Activated naive CD4-positive, alpha-beta T cell treated with Interleukin-2 at 50 U/mL for 16 hours (primary cell): ENCODE measurements at places on chromosomes 1 and 21.
A peak's percentile ranks its signal among the peaks of the same experiment; 100 is the strongest.

- no peak for DNase-seq
Observed at GRCh38 chr1:53600561-53600960, 138.4 kb downstream of the GLIS1 start.

GRCh38 chr1:21651214-21652042 is 17.7 kb downstream of the RAP1GAP start:
- peak; percentile 54 for DNase-seq

GRCh38 chr21:28758042-28758882 is 234.4 kb downstream of the LTN1 start:
- no peak for DNase-seq

DNA sequence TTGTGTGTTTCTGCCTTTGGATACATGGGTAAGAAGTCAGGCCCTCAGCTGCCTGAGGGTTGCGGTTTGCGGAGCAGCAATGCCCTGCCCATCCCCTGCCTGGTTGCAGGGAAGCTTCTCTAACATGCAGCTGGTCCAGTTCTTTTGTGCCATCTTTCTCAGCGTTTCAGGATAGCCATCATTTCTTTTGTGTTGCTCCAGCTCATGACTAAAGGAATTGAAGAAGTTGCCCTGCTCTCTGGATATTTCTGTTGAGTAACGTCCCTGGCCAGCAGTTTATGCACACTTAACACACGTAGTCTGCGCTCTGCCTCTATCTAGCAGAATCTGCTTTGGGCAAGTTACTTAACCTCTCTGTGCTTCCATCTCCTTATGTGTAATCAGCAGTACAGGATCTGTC is 62.1 kb downstream of the DOP1B start:
- DNase-seq = no peak

DNA sequence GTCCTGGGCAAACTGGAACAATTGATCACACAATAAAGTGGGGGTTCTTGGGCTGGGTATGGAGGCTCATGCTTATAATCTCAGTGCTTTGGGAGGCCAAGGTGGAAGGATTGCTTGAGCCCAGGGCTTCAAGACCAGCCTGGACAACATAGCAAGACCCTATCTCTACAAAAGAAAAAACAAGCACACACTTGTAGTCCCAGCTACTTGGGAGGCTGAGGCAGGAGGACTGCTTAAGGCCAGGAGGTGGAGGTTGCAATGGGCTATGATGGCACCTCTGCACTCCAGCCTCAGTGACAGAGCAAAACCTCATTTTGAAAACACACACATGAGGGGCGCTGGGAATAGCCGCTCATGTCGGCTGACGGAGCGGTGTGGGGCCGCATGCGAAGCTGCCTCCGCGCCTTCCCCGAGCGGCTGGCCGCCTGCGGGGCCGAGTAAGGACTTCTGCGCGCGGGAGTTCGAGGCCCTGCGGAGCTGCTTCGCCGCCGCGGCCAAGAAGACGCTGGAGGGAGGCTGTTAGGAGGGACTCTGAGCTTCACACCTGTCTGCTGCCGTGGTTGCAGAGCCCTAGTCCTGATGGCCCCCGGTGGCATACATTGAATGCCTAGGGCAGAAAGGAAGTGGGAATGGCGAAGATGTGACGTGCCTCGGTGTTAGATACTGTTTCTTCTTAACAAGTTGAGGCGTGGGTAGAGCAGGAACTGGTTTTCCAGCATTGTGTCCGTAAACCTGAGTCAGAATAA is 59.5 kb downstream of the ACBD3 start:
- no peak for DNase-seq

DNA sequence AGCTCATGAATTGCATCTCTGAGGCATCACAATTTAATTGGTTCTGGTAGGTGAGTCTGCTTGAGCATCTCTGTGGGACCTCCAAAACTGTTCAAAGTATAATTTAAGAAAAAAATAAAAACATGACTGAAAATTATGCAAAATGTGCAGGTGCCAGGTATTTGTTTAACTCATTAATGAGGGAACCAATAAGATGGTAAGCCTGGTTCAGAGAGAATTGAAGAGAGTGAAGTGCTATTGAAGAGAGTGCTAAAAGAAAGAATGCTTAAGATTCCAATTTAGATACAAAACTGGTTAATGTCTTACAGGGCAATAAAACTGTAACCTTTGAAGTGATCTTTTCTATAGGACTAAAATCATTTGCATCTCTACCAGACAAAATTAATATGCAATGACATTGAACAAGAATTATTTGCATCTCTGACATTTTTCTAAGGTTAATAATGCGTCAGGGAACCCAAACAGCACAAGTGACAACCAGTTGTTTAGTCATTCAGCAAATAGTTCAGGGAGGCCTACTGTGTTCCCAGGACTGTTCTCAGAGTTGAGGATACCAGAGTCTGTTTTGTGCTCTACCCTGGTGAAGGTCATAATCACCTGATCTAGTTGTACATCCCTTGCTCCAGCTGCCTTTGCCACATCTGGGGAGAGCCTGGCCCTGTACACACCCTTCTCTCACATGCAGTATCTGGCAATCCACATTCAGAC is 183.5 kb downstream of the PATJ start:
- DNase-seq = no peak

- DNase-seq = no peak
Observed at GRCh38 chr1:76102046-76102445, 27.5 kb downstream of the ST6GALNAC3 start.

DNA sequence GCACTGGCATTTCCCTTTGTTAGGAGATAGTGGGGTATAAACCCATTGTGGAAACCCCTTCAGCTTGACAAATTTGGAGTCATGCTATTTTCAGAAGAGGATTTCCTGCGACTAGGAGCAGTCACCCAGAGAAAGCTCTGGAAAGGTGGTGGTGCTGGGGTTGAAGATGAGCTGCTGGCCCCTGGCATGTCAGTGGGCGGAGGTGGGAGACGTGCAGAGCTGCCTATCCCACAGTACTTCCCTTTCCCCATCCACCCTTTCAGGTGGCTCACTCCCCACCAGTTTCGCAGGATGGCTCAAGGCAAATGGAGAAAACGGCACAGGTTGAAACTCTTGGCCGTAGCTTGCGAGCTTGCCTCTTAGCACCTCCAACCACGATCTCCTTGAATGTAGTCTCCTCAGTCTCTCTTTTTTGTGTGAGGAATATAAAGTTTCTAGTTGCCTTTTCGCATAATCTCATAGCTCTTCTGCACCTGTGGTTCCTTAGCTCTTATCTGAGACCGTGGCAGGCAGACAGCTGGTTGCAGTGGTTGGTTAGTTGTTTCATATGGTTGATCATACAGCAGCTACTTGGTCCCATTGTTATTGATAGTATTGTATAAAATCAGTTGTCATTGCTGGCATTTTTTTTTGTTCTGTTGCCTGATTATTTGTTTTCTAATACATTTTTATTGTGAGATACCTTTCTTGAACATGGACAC is 48.2 kb downstream of the ADARB1 start:
- DNase-seq = no peak

GRCh38 chr1:198651650-198652400 is 13.0 kb downstream of the PTPRC start:
- DNase-seq = no peak

DNA sequence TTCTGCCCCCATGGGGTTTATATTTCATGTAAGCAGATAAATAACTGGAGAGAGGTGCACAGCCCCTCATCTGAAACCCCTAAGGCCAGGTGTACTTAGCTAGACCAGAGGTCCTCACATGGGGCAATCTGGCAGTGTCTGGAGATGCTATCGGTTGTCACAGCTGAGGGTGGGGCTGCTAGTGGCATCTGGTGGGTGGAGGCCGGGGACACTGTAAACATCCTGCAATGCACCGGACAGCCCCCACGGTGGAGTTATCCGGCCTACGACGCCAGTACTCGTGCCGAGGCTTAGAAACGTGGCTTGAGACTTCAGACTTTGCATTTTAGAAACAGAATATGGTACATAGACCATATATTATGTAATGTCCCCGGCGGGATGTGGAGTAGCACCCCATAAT is 186.5 kb upstream of the VAMP3 start:
- DNase-seq = no peak

DNA sequence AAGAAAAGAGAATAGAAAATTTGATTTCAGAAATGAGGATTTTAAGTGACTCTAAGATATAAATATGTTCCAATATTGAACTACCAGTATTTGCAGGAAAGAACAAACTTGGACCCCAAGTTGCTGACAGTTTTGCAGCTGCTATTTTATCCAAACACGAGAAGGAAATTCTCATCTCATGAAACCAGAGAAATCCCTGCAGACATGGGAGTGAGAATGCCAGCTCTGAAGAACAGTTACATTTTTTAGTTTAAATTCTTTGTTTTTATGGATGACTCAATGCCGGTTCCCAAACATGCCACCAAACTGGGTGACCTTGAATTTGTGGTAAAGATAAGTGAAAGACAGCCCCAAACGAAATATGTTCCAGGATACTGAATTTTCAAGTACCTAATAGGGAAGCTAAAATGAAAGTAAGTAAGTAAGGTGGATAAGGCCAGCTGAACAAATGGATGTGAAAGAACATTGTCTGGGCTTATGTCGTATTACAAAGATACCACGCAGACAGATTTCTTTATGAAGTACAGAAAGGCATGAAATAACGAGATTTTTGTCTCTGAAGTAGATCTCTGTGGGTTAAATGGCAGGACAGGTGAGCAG is 19.9 kb downstream of the TLR5 start:
- DNase-seq = no peak

DNA sequence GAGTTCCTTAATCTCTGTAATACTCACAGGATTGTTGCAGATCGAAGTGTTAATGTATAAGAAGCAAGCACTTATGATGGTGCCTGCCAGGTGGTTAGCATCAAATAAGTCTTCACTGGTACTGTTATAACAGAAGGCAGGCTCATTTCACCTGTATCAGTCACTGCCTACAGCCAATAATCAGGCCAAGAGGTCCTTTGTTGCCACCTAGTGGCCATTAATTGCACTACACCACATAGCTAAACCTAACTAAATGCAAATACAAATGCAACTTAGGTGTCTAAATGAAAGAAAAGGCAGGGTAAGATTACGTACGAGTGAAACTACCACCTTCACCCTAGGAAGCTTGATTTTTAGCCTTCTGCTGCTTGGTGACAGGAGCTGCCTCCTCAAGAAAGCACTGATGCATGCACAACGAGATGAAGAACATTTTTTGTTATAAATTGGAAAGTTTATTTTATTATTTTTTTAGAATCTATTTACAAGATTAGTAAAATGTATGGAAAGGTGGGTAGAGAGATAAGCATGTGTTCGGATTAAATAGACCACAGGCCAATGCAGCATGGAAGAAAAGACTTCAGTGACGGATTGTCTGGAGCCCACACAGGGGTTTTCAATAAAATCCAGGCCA is 334.8 kb upstream of the CAMK1G start:
- peak; percentile 29 for DNase-seq

DNA sequence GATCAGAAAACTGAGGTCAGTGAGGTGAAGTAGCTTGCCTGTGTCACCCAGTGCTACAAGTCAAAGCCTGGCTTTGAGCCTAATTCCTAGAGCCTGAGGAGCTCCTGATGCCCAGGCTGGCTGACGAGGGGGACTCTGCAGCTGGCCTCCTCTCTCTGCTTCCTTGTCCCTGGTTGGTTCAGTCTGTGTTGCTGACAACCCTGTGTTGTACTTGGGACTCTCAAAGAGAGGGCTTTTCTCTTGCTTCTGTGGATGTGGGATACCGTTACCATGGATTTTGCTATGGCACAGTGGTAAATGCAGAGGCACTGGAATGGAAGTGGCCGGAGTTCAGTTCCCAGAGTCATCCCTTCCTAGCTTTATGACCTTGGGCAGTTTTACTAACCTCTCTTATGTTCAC is 8.0 kb downstream of the VWA5B1 start:
- no peak for DNase-seq

DNA sequence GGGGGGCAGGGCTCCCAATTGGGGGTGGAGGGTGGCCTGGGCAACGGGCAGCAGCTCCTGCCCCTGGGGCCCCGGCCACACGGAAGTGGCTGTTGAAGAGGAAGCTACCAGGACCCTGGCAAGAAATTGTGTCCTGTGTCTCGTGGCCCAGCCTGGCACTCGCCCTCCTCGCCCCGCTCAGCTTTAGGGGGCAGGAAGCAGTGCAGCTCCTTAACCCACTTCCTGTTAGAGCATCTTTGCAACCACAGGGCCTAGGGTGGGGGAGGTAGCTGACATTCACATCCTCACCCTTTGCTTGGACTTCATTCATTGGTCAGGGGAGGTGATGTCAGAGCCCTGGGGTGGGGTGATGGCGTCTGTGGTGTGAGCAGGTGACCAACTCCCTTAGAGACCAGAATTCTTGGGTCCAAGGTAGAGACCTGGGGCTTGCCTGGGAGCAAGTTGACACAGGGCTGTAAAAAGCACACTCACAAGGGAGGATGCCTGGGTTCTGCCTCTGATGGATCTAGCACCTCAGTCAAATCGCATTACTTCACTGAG is at the start of gene ARHGAP30:
TSS of gene ARHGAP30 (minus strand) at position 161 of the 540 bp plus-strand sequence. CDS start 267 bp downstream, outside the sequence.
- DNase-seq = peak; percentile 80

- peak; percentile 44 for DNase-seq
Observed at GRCh38 chr1:226738421-226738994, 574 bp downstream of the ITPKB start.

GRCh38 chr1:112298558-112298957 is 97.5 kb upstream of the CTTNBP2NL start:
- DNase-seq = no peak
